ENCODE measurements at places on chromosomes 16 and 17.

- no peak for DNase-seq
Measured at GRCh38 chr17:29726715-29727252, 104.1 kb upstream of the CORO6 start.

DNA sequence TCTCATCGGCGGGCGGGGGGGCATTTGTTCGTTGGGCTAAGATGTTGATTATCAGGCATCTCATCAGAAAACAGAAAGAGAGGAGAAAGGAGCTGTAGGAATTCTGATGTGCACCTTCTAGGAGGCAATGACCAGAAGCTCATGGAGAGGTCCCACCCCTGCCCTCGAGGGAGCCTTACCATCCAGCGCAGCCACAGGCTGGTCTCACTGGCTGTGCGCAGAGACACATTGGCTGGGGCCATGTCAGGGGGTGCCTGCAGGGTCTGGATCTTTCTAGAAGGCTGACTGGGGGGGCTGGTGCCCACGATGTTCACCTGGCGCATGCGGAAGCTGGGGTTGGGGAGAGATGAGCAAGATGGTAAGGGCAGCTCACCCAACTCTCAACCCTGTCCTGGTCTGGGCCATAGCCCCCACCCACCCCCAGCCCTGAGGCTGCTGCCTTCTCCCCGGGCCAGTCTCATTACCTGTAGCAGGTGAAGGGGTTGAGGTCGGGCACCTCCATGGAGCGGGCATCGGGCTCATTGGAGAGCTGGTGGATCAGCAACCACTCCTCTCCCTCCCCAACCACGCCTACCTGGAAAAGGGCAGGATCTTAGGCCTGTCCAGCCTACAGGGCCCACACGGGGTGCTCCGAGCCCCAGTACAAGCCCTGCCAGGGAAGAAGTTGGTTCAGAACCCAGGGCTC lies 86.2 kb upstream of the CDC42EP4 start:
- DNase-seq, result no peak

GRCh38 chr17:59392973-59393679 lies 61.7 kb downstream of the YPEL2 start:
- no peak for DNase-seq

GRCh38 chr16:57643147-57643874 lies 14.9 kb downstream of the ADGRG1 start:
- DNase-seq, result no peak

DNA sequence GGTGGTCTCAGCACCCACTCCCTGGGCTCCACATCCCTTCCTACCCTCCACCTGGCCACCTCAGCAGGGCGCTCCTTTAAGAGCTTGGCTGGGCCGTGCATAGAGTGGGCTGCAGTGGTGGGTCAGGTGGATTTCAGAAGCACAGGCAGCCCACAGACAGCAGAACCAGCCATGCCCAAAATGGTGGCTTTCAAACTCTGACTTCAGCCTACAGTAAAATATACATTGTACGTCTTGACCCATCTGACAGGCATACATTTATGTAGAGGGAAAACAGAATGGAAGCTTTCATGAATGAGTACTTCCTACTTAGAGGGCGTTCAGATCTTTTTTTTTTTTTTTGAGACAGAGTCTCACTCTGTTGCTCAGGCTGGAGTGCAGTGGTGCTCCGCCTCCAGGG lies 26.0 kb upstream of the LASP1NB start:
- no peak for DNase-seq

GRCh38 chr17:8742274-8742673 lies 2.4 kb downstream of the CCDC42 start:
- no peak for DNase-seq

DNA sequence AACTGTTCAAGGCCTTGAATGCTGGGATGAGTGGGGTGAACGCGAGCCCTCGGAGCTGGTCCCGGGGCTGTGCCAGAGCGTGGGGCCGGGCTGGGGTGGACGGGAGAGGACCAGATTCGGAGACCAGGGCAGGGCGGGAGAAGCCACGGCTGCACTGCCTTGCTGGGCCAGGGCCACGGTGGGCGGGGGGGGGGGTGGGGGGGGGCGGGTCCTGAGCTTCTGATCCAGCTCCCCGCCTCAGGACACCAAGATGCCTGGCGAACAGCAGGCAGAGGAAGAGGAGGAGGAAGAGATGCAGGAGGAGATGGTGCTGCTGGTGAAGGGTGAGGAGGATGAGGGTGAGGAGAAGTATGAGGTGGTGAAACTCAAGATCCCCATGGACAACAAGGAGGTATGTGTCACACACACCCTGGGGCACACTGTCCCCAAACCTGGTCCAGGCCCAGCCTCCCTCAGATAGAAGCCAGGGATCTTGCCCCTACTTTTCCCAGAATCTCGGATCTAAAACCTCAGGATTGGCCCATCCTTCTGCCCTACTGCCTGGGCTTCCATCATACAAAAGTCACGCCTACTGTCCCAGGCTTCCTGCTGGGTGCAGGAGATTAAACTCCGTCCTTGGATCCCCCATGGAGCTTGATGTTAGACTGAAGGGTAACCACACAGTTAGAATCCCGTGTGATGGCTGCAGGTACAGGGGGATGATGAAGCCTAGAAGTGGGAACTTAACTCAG lies 563 bp downstream of the ZNF771 start:
- DNase-seq, result no peak

- DNase-seq, result no peak
Measured at GRCh38 chr16:52521570-52521969, 25.4 kb downstream of the TOX3 start.

DNA sequence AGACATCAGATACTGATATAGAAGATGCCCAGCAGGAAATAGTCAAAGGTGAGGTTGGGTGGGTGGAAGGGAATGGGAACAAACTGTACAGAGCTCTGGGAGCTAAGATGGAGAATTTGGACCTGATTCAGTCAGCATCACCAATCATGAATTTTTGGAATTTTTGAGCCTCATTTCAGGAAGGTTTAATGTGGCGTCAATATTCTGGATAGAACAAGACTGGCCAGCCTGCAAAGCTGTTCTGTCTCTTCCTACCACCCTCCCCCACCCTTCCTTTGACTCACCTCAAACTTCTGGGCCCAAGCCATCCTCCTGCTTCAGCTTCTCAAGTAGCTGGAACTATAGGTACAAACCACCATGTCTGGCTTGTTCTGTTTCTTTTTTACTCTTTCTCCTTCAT lies 32.6 kb downstream of the CTCF start:
- DNase-seq, result no peak

DNA sequence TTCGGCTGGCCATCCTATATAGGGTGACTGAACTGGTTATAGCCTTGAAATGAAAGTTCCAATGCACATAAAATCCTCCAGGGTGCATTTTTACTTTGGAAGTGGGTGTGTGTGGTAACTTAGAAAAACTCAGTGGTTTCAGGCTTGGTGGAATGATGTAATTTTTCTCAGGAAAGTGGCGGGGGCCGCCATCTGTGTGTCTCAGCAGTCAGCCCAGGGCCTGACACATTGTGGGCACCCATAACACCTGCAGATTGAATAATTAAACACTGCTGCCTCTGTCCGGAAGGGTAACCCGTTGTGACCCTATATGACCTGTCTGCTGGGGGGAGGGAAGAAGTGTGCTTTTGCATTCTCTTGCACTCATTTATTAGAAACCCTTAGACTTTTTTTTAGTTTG lies 2.2 kb upstream of the PDP2 start:
- DNase-seq, result no peak

- no peak for DNase-seq
Measured at GRCh38 chr17:75396025-75396424, 9.5 kb downstream of the GRB2 start.

DNA sequence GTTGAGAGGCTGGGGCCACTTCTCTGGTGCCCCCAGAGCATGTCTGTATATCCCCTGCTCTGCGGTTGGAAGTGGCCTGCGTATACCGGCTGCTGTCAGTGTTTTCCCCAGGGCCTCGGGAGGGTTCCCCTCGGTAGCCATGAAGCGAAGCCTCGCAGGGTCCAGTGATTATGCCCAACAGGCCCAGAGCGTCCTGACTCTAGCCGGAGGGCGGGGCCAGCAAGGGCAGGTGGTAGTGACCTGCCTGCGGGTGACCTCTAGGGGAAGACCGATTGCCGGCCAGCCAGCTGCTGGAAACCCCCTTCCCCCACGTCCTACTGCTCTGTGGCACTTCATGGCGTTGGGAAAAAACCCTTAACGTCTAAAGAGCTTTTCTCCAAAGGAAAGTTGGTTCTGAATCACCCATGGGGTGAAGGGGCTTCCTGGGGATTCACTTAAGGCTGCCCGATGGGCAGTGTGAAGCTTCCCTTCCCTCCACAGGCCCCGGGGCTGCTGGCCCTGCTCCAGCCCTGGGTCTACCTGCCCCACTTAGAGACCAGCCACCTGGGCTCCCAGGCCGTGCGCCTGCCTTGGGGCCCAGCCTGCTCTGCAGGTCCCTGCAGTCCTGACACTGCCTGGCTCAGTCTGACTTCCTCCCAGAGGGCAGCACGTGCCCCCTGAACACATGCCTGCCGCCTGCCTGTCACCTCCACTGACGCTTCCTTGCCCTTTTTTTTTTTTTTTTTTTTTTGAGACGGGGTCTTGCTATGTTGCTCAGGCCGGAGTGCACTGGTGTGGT lies 72.8 kb downstream of the SOCS1 start:
- DNase-seq, result no peak

DNA sequence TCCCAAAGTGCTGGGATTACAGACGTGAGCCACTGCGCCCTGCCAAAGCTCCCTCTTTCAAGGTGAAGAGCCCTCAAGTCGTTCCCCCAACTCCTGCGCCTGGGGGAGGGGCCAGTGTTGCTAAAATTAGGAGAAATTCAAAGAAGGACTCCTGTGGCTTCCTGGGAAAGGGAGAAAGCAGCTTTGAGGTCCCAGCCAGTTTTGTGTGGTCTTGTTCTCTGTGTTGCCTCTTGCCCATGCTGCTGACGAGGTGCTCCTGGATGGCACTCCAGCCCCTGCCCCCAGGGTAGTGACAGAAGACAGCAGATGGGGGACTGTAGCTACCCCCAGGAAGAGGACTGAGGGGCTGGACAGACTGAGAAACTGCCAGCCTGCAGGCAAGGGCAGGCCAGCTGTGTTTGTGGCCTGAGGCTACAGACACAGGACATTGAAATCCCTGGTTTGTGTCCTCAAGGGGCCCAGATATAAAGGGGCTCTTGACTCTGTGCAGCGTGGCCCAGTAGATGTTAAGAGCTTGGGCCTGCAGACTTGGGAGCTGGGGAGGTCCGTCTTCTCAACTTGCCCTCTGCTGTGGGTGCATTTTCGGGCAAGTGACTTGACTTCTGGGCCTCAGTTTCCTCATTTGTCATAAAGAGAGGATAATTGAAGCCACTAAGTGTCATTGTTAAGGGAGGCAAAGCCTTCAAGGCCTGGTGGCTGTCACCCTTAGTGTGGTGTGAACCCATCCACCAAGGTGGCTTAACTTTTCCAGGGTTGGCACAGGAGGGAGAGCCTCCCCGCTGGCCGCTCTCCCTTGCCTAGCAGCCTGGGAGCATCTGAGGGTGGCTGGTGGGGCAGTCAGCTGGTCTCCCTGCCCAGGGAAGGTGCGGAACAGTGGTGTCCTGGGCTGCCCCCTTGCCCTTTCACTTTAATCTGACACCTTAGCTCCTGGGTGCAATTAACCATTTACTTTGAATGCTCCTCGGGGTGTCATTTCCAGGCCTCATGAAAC lies 4.1 kb downstream of the UBALD2 start:
- DNase-seq, result no peak

DNA sequence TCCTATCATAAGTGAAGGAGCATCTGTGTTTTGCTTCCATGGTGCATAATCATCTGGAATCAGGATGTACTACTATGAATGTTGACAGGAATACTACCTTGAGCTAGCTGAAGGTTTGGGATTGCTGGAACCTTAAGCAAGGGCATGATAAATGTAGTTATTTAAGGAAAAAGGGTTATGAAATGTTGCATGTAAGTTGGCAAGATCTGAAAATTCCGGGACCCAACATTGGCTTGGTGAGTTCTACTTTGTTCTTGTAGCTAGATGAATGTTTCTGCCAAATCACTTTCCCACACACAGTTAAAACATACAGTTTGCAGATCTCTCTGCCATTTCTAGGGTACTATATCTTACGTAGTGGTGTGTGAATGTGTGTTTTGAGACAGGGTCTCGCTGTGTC lies 13.6 kb downstream of the RHOT1 start:
- DNase-seq, result no peak

- no peak for DNase-seq
Measured at GRCh38 chr16:17068524-17068923, 402.2 kb downstream of the XYLT1 start.

GRCh38 chr17:49498029-49498615 lies 3.0 kb downstream of the NGFR start:
- no peak for DNase-seq

DNA sequence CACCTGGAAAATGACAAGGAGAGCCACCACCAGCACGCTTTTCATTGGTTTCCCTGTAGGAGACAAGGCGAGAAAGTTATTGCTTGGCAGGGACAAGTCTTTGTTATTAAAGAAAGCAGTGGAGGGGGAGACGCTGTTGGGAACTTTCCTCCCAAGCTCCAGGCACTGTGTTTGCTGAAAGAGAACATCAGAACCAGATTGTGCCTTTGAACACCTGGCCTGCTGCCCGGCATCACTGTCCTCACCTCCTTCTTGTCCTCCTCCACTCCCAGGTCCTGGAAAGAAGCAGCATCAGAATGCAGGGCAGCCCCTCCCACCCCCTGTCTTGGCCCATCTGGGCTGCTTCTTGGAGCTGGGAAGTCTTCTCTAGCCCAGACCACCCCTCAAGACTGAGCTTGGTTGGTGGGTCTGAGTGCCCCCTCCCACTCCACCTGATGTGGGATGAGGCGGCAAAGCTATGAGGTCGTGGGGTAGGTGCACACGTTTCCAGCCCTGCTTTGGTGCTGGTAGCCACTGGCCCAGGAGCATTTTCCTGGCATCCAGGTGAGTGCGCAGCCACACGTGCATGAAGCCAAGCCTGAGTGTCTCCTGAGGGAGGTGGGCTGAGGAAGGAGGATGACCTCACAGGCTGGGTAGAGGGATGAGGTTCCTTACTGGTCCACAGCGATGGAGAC lies 6.2 kb downstream of the CCR7 start:
- no peak for DNase-seq

DNA sequence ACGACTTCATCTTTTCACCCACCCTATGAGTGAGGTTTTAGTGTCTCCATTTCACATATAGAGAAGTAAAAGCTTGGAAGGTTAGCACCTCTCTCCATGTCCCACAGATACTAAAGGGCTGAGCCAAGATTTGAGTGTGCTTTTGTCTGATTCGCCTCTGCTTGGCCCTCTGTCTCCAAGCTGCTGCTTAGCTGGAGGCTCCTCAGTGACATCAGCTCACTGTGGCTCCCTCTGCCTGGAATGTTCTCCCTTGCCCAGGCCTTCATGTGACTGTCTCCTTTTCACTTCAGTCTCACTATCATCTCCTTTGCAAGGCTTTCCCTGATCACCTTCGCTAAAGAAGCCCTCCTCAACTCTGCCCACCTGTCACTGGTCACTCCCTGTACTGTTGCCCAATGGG lies 84.5 kb upstream of the HSBP1 start:
- DNase-seq, result no peak

- peak; percentile 70 for DNase-seq
Measured at GRCh38 chr17:42025936-42026335, 6.0 kb downstream of the NKIRAS2 start.
